ENCODE measurements at places on chromosomes 13 and 19.

GRCh38 chr19:46461537-46461936, 9.8 kb downstream of the PNMA8A start:
- no peak for DNase-seq

DNA sequence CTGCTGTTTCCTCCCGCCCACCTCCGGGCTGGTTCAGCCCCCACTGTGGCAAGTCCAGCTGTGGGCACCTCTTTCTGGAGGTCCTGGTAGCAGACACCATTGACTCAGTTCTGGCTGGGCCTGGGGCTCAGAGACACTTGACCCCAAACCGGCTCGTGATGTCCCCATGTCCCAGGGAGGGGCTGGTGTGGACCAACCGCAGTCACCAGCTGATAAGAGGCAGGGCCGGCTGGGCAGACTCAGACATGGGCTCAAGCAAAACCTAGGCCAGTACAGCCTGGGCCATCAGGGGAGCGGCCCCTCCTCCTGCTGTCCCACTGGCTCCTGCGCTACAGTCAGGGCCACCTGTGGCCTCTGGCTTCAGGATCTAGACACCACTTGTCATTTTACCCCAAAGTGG, 19.8 kb upstream of the TMEM160 start:
- DNase-seq: no peak

DNA sequence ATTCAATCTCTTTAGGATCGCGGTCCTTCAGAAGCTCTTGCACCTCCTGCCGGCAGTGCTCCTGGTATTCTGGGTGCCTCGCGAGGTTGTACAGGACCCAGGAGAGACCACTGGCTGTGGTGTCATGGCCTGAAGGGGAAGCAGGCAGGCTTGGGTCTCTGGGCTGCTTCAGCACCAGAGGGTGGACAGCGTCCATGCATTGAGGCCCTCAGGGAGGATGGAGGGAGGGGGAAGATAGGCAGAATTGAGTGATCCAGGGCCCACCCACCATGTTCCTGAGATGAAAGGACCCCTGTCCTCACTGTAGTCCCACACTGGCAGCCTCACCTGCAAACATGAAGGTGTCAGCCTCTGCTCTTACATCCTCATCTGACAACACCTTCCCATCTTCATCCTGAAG, 17.9 kb upstream of the OR10H5 start:
- DNase-seq: no peak

DNA sequence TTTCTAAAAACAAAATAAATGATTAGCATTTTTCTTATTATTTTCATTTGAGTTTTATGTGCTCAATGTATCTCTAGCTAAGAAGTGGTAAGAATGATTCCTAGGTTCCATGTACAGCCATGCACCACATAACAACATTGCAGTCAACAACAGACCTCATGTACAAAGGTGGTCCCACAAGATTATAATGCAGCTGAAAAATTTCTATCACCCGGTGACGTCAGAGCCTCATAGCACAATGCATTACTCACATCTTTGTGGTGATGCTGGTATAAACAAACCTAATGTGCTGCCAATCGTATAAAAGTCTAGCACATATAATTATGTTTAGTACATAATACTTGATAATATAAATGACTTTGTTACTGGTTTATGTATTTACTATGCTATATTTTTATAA, 120.5 kb downstream of the SLC7A1 start:
- DNase-seq: no peak

- DNase-seq: peak; percentile 16
Observed at GRCh38 chr13:69579351-69579750, 528.3 kb upstream of the ATXN8OS start.

DNA sequence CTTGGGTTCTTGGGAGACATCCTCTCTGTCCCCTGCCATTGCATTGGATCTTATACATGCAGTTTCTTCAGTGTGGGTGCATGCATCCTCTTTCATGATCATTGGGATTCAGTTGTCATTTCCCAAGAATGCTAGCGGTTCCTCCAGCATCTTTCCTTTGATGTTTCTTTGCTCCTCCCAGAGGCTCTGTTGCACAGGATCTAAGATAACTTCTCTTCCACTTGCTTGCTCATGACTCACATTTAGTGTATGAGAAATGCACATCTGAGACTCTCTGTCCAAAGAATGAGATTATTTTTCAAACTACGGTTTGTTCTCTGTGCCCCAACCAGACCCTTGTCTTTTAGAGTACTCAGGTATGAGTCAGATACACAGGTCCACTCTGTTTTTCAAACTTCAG, 197.1 kb downstream of the NDFIP2 start:
- DNase-seq: no peak

- no peak for DNase-seq
Observed at GRCh38 chr13:41960211-41960636, 685 bp downstream of the VWA8 start.

GRCh38 chr19:1754636-1755466, 1.5 kb downstream of the ONECUT3 start:
- DNase-seq: no peak

DNA sequence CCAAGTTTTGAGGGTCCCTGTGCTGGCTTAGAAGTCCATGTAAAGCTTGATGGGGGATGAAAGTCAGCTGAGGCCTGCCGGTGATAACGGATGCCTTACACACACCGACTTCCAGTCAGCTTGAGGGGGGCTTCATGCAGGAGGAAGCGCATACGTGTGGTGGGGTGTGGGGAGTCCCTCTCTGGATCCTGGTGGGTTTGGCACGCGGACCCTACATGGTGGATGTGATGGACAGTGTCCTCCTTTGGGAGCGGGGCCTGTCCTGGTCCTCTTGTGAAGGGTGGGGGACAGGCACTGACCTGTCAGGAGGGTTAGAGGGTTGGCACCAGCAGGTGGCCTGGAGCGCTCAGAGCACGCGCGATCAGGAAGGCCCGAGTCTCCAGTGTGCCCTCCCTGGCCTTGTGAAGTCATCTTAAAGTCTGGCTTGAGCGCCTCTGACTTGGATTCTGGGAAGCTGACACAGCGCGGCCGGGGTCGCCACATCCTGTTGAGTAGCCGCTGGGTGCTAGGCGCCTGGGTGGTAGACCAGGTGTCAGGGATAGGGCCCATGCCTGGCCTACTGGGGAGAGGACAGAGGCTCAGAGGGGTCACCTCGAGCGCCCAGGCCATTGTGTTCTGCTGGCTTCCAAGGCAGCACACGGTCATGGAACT, 2.9 kb downstream of the DAZAP1 start:
- no peak for DNase-seq

DNA sequence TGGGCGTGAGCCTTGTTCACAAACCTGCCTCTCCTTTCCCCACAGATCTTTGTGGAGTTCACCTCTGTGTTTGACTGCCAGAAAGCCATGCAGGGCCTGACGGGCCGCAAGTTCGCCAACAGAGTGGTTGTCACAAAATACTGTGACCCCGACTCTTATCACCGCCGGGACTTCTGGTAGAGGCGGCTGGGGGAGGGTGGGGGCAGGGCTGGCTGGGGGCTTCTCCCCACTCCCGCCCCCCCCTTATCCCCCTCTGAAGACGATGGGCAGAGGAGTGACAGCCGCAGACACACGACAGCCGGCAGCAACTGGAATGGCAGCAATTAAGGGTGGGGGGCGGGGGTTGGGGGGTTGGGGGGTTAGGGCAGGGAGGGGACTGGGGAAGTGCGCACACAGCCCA, 1.1 kb upstream of the EPN1 start:
- no peak for DNase-seq

GRCh38 chr13:97440598-97441170, 6.7 kb downstream of the RAP2A start:
- DNase-seq: no peak

DNA sequence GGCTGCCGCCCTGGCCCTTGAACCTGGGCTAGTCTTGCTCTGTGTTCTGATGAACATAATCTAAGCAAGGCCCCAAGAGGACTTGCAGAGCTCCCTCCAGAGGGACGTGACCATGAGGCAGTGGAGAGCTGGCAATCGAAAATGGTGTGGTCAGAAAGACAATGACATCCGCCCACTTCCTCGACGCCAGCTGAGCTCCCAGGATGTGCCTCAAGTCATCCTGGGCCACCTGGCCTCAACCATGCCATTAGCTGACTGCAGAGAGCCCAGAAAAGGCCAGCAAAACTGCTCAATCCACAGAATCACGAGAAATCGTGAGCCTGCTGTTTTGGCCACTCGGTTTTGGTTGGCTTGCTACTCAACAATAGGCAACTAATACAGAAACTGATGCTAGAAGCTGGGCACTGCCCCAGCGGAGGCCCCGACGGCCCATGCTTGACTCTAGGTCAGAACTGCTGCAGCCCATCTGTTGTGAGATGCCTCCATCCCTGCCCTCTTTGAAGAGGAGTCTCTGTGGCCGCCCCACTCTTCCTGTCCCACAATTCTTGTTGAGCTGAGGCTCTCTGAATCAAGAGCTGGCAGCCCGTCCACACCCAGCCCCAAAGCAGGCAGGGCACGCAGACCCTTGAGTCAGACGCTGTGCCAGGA, 53.3 kb downstream of the STK24 start:
- no peak for DNase-seq

- no peak for DNase-seq
Observed at GRCh38 chr13:99151516-99151915, 49.1 kb upstream of the UBAC2 start.

- no peak for DNase-seq
Observed at GRCh38 chr19:43678512-43679261, 8.7 kb upstream of the PLAUR start.

DNA sequence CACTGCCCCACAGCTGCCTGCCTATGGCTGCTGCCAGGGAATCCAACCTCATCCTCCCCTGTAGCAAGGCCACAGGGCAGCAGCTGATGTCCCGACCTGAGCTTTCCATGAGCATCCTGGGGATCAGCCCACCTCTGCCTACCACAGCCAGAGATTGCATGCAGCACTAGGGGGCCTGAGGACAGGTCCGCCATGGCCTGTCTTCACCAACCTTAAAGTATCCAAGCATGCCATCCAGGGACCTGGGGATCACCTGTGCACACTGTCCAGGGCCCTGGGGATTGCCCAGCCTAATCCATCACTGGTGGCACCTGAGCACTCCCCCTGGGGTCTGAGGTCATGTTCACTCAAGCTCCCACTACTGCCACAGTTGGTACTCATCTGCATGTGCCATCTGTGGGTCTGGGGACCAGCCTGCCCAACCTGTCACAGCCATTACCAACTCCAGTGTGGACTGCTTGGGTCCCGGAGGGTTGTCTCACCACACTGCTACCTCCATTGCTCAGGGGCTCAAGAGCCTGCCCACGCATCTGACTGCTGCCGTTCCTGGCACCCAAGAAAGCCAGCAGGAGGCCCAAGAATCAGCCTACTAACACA, 53.0 kb downstream of the KCTD15 start:
- no peak for DNase-seq

GRCh38 chr19:30669329-30670010, 297.3 kb downstream of the ZNF536 start:
- DNase-seq: no peak

GRCh38 chr13:109529964-109530363, 256.4 kb downstream of the IRS2 start:
- no peak for DNase-seq

GRCh38 chr19:53844849-53845246, 20.7 kb upstream of the NLRP12 start:
- DNase-seq: peak; percentile 17

GRCh38 chr19:31528261-31528660, 179.0 kb upstream of the TSHZ3 start:
- no peak for DNase-seq

- DNase-seq: no peak
Observed at GRCh38 chr13:74289861-74290773, 155.9 kb upstream of the KLF12 start.

GRCh38 chr13:79604752-79605151, 123.8 kb downstream of the NDFIP2 start:
- DNase-seq: peak; percentile 7

DNA sequence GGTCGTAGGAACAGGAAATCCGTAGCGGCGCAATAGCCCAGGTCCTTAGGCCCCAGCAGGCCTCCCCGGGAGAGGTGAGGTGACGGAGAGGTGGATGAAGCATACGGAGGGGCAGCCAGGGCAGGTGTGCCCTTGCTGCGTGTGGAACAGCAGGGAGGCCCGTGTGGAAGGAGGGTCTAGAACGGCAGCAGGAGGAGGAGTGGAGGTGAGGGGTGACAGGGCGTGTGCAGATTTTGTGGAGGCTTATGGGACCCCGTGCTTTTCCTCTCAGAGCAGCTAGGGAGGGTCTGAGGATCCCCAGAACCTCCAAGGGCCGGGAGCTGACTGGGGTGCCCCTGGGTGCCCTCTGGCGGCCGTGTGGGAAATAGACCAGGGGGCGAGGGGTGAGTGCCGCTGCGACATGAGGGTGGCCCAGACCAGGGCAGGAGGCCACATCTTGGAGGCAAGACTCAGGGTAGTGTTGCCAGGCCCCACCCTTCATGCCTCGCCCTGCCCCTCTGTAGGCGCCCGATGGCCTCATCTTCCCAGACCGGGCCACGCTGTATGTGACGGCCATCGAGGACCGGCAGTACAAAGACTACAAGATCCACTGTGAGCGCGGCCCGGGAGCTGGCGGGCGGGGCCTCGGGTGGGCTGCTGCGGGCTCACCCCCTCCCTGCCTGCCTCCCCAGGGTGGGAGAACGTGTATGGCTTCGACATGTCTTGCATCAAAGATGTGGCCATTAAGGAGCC, 5.0 kb upstream of the ADM5 start:
- DNase-seq: no peak

DNA sequence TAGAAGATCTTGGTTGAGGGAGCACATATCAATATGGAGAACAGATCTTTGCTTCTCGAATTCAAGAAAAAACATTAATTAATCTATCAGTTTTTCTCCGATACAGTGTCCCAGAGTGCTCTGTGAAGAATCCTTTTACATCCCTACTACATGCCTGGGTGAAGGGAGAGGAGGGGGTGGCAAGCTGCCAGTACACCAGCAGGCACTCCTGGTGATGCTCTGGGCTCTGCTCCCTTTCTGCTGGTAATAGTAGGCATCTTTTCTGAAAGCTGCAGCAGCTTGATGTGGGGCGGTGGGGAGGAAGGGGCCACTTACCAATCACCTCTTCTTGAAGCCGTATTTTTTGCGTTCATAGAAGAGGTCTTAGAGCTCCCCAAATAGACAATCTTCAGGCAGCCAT, 30.7 kb downstream of the PBX4 start:
- DNase-seq: no peak

- no peak for DNase-seq
Observed at GRCh38 chr19:53002479-53002878, 11.2 kb upstream of the ERVV-1 start.

DNA sequence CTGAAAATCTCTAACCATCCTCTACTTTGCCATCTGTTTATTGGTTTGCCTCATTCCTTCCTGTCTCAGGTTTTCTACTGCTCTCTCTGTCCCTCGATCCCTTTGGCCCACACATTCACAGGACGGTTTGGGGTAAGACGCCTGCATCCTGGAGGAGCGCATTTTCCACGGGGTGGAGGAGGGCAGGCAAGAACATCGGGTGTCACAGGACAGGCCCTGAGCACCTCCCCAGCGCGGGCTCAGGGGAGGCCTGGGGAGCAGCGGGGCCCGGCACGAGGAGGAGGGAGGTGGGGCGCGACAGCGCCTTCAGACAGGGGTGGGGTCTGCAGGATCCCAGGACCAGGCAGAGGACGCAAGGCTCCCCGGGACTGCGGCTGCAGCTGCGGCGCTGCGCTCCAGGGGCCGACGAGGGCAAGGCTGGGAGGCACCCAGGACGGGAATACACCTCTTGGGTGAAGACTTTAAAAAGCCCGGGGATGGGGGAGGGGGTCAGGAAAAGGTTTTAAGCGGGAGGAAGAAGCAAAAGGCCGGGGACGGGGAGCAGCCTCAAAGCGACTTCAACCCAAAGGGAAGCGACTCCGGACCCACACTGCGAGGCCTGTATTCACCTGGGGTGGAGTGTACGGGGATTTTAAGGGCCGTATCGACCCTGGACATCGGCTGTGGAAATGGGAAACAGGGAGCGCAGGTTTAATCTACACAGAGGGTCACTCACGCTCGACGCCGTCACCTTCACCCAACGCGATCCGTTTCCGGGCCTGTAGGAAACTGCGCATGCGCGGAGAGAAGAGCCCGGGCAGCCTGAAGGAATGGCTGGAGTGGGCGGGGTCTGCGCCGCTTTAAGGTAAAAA, at the start of gene ZNF415:
ZNF415 (minus strand) TSS at position 770 of the 851 bp plus-strand sequence. CDS start 10,234 bp downstream, outside the sequence.
- peak; percentile 35 for DNase-seq
